ENCODE measurements at places on chromosomes 7 and 10.

GRCh38 chr10:122495406-122496340, 34.3 kb downstream of the HTRA1 start:
- DNase-seq = no peak

DNA sequence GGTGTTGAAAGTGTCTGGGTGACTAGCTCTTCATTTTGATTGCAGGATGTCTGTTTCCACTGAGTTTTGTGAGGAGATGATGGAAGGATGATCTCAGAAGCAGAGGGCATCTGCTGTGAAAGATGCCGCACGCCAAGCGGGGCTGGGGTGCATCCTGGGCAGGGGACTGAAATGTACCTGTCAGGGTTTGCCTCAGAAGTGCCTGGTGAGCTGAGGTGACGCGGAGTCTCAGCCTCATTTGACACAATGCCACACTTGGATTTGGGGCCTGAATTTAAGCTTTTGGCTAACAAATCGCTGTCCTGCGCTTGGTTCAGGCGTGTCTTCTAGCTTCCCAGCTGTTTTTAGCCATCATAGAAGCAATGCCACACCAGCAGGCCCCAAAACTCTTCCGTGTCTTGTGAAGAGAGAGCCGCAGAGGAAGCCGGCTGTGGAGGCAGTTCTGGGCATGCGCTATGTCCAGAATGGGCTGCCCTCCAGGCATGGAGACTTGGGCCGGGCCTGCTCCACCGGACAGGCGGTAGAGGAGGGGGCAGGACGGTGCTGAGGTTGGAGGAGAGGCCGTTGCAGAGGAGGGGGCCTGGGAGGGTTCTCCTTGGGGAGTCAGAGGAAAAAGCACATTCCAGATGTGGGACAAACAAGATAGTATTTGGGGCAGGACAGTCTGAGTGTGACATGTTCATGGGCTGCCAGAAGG, 31.2 kb downstream of the WDR86 start:
- DNase-seq = no peak

- DNase-seq = no peak
Observed at GRCh38 chr7:2838451-2838850, 5.7 kb downstream of the GNA12 start.

DNA sequence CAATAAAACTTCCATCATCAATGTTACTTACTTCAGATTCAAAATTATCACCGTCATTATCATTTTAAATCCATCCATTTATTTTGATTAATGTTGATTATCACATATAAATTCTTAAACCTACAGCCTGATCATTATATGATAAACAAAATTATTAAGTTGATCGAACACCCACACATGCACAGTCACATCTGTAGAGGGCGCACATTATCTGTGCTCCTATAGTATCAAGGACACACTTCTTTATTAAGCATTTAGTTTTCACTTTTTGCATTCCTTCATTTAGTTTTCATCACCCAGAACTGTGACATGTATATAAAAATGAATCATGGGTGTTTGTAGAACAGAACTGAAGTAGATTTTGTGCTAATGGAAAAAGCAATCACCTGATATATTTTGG, 26.2 kb upstream of the ZNF716 start:
- no peak for DNase-seq

- no peak for DNase-seq
Observed at GRCh38 chr10:99292159-99292558, 37.0 kb upstream of the CNNM1 start.

DNA sequence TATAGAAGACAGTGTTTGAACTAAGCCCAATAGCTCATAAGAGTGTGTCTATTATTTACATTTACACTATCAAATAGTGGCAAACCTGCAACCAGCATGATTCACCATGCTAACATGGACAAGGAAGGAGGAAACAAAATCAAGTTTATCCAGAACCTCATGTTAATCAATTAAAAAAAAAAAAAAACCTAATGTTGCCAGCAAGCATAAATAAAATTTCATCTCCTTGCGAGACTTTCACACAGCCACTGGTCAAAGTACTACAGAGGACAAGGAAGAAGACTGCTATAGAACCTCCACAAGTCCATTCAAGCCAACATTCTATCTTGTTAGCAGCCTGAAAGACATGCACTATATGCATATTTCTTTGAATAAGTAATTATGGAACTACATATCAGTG, 9.7 kb downstream of the TM9SF3 start:
- DNase-seq = no peak

GRCh38 chr10:77220150-77220549, 417.5 kb downstream of the KCNMA1 start:
- no peak for DNase-seq

DNA sequence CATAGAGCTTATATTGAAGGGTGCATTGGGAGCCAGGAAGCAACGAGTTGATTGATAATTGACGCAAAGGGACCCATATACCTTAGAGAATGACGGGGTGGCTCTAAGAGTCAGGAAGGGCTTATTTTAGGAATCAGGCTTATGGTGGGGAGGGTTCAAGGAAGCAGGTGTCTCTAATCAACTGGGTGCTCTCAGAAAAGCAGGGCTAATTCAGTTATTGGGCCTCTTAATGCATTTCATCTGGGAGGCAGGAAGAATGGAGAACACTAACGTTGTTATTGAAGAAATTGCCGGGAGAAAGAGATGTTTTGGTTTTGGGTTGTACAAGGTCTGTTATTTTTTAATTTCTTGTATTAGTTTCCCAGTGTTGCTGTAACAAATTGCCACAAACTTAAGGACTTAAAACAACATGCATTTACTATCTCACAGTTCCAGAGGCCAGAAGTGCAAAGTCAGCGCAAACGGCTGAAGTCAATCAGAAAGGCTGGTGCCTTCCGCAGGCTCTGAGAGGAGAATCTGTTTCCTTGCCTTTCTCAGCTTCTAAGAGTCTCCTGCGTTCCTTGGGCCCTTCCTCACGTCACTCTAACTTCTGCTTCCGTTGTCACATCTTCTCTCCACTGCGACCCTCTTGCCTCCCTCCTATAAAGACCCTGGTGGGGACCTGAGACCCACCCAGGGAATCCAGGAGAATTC, 328.4 kb upstream of the C7orf33 start:
- no peak for DNase-seq

DNA sequence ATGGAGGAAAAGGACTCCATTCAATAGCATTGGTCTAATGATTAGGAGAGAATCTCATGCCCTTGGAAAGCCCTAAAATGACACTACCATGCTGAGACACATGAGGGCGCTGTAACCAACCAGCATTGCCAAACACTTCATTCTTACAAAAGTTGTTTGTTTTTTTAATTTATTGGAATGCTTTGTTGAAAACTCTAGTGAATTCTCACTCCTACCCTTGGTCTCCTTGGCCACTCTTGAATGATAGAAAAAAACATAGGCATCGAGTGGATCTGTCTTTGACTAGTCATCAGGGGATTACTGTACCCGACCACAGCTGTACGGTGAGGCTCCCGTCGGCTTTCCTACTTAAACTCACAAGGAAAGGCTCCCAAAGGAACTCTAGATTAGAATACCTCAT, 29.3 kb upstream of the ADD3 start:
- peak; percentile 20 for DNase-seq

- no peak for DNase-seq
Observed at GRCh38 chr10:78078539-78079330, 45.1 kb downstream of the RPS24 start.

GRCh38 chr10:81570878-81571794, 303.9 kb upstream of the NRG3 start:
- no peak for DNase-seq

GRCh38 chr10:111129363-111129762, 52.5 kb downstream of the ADRA2A start:
- DNase-seq = no peak

DNA sequence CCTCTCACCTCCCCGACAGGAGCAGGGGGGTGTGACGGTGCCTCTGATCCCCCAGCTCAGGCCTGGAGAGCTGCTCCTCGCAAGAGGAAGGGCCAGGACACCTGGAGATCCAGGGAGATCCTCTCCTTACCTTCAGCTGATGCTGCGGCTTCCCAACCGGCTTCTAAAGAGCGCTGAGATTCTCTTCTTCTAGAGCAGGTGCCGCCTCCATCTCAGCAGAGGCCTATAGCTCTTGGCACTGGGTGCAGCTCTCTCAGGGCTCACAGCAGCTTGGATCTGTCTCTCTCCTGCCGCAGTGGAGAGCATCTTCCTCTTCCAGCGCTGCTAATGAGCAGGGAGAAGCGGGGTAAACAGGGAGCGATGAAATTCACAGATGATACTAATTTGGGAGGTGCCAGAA, 189.6 kb upstream of the PLXNA4 start:
- DNase-seq = no peak

DNA sequence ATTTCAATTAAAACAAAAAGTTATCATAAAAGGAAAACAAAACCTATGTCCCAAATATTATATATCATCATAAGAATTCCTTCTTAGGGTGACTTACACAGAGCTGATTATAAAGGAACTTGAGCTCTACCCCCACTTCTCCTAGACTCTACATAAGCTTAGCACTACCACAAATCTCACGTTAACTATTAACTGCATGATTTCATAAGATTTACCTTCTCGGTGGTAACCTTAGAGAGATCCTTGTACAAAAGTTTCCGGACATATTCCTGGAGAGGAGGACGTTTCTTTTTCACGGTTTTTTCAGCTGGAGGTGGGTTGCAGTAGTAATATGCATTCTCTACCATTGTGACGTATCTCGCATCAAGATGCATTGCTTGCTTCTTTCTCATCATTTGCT, 83.7 kb downstream of the UPF2 start:
- no peak for DNase-seq

DNA sequence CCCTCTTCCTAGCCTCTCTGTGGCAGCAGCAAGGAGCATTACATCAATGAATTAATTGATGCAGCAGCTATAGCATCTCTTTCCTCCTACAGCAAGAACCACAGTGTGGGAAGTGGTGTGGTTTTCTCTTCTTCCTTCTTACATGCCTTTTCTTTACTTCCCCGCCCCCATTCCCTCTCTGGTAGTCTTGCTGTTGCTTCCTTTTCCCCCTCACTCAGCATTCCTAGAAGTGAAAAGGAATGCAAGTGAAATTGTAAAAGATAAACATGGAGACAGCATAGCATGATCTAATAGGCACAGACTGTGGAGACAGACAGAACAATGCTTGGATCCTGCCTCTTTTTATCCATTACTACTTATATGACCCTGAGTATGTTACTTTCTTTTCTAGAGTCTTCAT, 370.5 kb upstream of the BMPER start:
- no peak for DNase-seq

DNA sequence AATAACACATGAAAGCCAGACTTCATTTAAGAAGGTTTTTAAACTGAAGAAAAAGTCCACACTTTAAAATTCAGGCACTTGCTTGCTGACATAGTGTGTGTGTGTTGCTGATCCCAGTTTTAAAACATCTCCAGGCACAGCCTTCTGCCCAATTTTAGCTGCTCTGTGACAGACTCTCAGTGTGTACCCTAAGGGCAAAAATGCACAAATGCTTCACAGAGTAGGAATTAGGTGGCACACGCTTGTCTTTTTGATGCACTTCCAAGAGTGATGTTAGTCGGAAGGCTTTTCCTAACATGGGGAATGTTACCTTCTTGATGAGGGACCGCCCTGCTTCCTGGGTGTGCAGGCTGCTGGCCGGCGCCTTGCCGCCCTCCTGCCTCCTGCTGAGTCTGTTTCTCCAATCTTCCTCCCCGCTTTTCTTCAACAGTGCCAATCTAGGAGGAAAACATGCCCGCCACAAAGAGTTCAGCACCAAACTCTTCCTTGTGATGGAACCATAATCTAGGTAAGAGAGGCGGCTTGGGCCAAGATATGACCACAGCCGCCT, 122.3 kb downstream of the SVIL start:
- no peak for DNase-seq

DNA sequence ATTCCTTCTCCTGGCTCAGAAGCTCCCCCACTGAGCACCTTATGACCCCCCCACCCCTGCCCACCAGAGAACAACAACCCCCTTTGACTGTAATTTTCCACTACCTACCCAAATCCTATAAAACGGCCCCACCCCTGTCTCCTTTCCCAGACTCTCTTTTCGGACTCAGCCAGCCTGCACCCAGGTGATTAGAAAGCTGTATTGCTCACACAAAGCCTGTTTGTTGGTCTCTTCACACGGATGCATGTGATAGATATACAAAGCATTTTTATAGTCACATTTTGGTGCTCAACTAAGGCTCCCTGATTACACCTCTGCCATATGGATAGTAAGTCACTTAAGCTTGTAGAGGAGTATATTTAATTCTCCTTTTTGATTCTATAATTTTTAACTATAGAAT, 985.8 kb downstream of the REEP3 start:
- no peak for DNase-seq

DNA sequence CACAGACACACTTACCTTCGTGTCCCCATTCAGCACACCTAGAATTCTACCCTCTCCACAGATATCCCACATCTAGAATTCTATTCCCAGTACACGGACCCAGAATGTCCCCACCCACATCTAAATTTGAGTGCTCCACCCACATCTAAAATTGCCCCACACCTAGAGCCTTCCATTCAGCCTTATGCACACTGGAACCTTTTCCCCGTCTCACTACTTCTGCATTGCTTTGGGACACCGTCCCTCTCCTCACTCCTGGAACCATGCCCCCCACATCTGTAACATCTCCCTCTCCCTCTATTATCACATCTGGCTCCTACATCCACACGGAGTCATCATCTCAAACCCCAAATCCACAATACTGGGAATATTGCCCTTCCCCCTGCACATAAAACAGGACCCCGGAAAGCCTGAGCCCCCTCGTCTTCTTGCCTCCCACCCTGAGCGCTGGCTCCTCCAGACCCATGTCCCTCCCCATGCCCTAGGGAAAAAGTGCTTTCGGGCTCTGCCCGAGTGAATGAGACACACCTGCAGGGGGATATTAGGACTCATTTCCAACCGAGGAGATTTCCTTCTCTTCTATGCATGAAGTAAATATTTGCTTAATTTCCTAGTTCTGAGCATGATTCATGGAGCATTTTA, 125.8 kb upstream of the UNC5B start:
- DNase-seq = no peak

GRCh38 chr7:24784277-24784676, 27.0 kb upstream of the GSDME start:
- no peak for DNase-seq

DNA sequence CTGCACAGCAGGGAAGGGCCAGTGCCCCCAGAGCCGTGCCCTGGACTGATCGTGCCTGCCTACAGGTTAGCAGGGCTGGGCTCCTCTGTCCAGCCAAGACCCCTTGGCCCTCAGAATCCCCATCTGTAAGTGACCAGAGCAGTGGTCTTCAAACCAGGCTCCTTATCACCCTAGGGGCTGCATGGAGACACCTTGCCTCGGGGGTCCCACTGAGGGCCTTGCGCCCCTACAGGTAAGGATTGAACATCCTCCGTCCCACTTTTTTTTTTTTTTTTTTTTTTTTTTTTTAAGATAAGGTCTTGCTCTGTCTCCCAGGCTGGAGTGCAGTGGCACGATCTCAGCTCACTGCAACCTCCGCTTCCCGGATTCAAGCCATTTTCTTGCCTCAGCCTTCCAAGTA, 32.6 kb upstream of the RADIL start:
- no peak for DNase-seq

- DNase-seq = no peak
Observed at GRCh38 chr7:114822844-114823243, 99.0 kb upstream of the MDFIC start.

- no peak for DNase-seq
Observed at GRCh38 chr10:58662314-58662713, 149.6 kb downstream of the BICC1 start.
